B cell (primary cell): ENCODE measurements at places on chromosomes 4 and X. TPM values are rescaled to one million over a fixed set of nuclear protein-coding genes. Genes with fewer than 3 reads are reported as not detected.

The GLRB gene
- not detected in 2 replicates for total RNA-seq

The P2RY4 gene
- total RNA-seq = 0.76 and 0.80 TPM in 2 replicates

The KIAA1210 gene
- total RNA-seq = not detected in 2 replicates

The NAAA gene
- total RNA-seq = 50.4 and 51.4 TPM in 2 replicates

The TEX13B gene
- not detected in 2 replicates for total RNA-seq

The REPS2 gene
- total RNA-seq = 4.9 and 9.4 TPM in 2 replicates

The NDST3 gene
- total RNA-seq = not detected in 2 replicates

The SAGE1 gene
- not detected in 2 replicates for total RNA-seq

The ASB12 gene
- 0.37 TPM in 1 of 2 replicates, not detected in the other for total RNA-seq

The MAGEE2 gene
- not detected in 2 replicates for total RNA-seq

The MMRN1 gene
- 0.22 and 0.49 TPM in 2 replicates for total RNA-seq

The EREG gene
- total RNA-seq = not detected in 2 replicates

The CLDN22 gene
- not detected in 2 replicates for total RNA-seq

The CYP4V2 gene
- 18.3 and 19.7 TPM in 2 replicates for total RNA-seq

The CTAG2 gene
- not detected in 2 replicates for total RNA-seq

The MGAT4D gene
- not detected in 2 replicates for total RNA-seq

The FGG gene
- not detected in 2 replicates for total RNA-seq
